ENCODE measurements at places on chromosomes 2 and 18.

DNA sequence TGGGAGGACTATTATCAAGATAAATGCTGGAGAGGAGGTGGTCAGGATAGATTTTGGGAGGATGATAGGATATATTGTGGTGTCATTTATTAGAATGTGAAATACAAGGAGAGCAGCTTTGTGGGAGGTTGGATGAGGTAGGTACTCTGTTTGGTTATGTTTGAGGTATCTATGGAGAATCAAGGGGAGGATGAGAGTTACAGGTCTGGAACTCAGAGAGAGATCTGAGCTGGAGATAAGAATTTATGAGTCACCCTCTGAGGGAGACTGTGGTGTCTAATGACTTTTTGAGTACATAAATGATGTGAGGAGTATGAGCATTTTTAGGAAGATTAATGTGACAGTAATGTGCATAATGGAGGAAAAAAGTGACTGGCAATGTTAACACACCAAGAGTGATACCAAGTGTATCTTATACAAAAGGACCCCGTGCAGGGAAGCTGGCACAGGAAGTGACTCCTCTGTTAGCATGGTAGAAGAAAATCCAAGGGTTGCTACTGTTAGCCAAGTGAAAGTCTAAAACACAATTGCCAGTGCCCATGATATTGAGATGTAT is 48.2 kb downstream of the CRIM1 start:
- peak; percentile 40 for DNase-seq

GRCh38 chr2:77086051-77086450 is 436.1 kb downstream of the LRRTM4 start:
- DNase-seq: no peak

GRCh38 chr2:202278944-202279343 is 13.4 kb downstream of the NOP58 start:
- DNase-seq: no peak

DNA sequence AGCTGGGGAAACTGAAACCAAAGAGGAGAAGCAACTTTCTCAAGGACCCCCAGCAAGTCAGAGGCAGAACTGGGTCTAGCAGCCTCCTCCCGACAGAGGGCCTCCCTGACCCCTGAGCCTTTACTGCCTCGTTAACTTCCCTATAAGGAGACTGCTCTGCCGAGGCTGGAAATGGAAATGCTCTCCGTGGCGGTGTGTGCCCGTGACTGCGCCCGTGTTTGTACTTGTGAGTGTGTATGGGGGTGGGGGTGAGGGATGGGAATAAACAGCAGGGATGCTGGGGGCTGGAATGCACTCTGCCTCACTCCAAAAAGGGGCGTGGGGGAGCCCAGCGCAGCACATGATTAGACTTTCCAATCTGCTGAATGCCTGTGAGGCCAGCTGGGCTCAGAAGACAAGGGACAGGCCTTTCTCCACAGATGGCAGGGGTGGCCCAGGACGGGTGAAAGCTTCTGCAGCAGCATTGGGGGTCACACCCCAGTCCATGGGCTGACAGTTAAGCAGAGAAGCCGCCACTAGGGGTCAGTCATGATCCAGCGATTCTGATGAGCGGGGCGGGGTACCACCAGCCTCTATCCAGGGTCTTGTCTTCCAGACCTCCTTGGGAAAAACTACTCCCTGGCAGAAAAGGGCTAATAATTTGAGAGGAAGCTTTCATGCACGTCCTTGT is 26.8 kb downstream of the MPHOSPH10 start:
- peak; percentile 24 for DNase-seq

- no peak for DNase-seq
These were observed 150.2 kb upstream of the SATB2 start for GRCh38 chr2:199607914-199608313.

DNA sequence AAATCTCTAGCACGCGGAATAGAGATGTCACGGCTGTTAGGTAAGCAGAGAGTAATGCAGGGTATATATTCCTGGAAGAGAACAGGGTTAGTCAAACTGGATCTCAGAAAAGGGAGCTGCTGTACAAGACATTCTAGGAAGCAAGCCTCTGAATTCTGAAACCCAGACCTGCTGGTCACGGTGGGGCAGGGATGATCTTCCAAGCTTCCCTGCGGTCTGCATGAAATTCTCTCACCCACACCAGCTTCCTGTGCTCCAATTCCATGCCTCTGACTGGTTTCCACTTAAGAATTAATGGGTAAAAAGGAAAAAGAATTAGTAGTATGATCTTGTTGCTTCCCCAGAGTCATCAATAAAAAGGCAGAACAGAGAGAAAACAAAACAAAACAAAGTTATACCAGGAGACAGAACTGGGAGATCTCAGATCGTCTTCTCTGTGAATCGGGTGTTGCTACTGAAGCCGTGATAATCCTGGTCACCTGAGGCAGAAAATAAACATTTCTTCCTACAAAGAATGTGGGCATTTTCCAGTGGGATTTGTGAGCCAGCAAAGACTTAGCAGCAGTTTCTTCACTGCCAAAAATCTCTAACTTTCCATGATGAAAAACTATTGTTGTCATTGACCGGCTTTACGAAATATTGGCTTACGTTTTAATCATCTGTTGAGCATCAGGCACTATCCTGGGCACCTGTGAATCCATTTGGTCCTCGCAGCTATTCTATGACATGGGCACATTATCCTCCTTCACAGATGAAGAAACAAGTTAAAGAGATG is 5.3 kb upstream of the CYP27C1 start:
- DNase-seq: no peak

DNA sequence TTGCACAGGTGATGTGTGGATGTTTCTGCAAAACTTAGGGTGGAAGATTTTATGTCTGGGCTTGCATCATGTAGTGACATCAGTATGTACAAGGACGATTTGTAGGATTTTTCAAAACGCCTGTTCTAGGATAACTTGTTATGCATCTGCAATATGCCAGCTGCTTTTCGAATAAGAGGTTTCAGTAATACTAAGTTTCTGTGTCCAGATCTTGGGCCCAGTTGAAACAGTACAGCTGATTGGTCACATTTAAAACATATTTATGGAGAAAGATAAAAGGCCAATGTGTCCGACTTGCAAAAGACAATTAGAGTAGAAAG is 1.2 kb downstream of the PTPN4 start:
- DNase-seq: no peak

- DNase-seq: no peak
These were observed 569.3 kb downstream of the TNS1 start for GRCh38 chr2:217433522-217433921.

- DNase-seq: no peak
These were observed 12.4 kb downstream of the ASAP2 start for GRCh38 chr2:9219027-9219445.

DNA sequence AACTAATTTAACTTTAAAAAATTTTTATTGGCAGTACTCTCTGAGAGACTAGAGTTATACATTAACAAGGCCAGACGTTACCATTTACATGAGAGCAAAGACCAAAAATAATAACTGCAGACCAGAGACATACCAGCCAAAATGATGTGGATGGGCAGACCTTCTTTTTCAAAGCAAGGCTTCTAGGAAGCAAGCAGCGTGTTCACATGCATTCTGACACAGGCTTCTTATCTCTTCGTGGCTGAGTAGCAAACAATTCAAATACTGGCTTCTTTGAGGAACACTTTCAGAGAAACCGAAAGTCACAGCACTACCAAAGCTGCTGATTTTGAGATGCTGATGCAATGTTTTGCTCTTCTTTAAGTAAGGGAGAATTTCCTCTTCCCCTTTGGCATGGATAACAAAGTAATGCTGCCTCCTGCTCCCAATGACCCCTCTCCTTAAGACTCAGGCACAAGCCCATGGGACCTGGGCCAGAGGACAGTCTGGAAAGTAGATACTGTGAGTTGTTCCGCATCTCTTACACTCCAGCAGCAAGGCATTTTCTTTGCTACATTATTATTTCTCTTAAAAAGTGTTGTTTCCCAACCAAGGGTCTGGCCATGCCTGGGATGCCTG is 181.9 kb downstream of the MREG start:
- no peak for DNase-seq

DNA sequence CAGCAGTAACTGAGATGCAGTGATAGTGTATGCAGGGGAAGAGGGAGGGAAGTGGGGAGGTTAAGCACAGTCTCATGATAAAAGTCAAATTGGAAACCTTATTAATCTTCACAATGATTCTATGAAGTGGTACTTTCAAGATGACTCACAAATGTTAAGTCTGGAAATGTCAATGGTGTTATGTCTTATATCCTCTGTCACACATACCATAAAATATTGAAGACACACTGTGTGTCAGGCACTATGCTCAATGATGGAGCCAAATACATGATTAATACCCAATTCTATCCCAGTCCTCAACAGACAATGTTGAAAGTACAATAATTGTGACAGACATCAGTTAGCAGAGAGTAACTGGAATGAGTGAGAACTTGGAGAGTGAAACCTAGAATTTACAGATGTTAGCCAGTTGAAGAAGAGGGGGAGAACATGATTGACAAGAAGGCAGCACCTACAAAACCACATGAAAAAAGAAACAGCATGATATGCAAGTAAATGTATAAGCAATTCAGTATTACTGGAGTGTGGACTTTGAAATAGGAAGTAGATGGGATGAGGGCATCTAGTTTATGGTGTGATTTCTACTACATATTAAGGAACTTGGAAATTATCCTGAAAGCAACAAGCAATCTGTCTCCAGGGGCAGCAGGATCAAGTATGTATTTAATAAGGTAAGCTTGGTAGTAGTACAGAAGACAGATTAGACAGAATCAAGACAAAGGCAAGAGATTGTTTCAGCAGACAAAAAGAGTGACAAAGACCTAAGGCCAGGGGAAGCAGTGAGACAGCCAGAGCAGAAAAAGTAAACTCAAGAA is 107.6 kb downstream of the STRN start:
- DNase-seq: no peak

DNA sequence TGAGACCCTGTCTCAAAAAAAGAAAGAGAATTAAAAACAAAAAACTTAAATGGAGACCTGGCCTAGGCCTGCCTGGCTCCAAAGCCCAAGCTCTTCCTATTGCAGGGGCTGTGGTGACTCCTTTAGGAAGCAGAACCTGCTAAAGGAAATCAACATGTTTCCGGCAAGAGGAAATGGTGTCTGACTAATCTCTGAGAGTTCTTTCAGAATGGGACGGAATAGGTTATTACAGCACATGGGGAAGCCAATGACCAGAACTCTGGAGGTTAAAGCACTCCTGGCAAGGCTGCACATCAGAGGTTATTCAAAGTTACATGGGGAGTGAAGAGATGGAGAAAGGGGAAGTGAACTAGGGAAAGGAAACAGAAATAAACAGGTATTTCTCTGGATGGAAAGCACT is 21.4 kb downstream of the KIF3C start:
- DNase-seq: no peak

DNA sequence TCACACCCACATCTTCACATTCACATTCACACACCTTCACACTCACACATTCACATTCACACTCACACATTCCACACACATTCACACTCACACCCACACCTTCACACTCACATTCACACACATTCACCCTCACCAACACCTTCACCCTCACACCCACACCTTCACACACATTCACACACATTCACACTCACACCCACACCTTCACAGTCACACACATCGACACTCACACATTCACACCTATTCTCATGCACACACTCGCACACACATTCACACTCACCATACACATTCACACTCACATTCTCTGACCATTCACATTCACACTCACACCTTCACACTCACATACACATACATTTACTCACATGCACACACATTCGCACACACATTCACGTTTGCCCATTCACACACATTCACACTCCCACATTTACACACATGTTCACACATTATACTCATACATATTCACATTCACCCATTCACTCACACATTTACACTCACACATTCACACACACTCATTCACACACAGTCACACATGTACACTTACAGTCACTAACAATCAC is 62.7 kb downstream of the BIN1 start:
- DNase-seq: no peak

- no peak for DNase-seq
These were observed 202.4 kb downstream of the FHOD3 start for GRCh38 chr18:36499938-36500337.

GRCh38 chr2:74507926-74508520 is 528 bp upstream of the PCGF1 start:
- DNase-seq: no peak

GRCh38 chr18:25827961-25828561 is 262.4 kb downstream of the SS18 start:
- DNase-seq: no peak

DNA sequence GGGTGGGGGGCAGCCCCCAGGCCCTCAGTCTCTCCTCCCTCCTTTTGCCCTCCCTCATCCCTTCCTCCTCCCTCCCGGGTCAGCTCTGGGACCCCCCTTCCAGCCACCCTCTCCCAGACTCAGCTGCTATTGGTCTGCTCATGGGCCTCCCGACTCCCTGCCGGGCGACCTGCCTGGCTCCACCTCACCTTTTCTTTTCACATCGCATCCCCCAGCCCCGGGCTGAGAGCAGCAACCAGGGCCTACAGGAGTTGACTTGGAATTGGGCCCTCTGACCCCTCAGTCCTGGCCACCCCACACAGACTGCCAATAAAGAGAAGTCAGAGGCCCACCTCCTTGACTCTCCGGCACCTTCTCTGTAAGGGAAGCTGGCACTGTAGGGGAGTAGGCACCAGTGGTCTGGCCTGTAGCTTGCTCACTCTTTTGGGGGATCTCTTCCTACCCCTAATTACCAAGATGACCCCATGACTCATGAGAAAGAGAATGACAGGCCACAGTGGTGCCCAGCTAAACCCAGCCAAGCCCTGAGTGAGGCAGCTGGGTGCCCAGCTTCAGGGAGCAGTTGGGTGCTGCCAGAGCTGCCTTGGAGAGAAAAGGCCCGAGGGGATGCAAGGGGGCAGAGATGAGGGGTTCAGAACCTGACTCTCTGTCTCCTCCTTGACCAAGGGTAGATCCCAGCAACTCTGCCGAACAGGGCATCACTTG is 2.0 kb upstream of the ECEL1 start:
- DNase-seq: no peak

GRCh38 chr2:159891917-159892730 is 94.1 kb upstream of the CD302 start:
- no peak for DNase-seq

GRCh38 chr2:237982039-237982725 is 15.4 kb downstream of the UBE2F start:
- no peak for DNase-seq

GRCh38 chr18:8912348-8913326 is 189.9 kb upstream of the NDUFV2 start:
- DNase-seq: no peak

GRCh38 chr2:16661526-16661925 is 4.1 kb downstream of the CYRIA start:
- DNase-seq: no peak

- no peak for DNase-seq
These were observed 17.2 kb upstream of the ASXL3 start for GRCh38 chr18:33560686-33561370.

DNA sequence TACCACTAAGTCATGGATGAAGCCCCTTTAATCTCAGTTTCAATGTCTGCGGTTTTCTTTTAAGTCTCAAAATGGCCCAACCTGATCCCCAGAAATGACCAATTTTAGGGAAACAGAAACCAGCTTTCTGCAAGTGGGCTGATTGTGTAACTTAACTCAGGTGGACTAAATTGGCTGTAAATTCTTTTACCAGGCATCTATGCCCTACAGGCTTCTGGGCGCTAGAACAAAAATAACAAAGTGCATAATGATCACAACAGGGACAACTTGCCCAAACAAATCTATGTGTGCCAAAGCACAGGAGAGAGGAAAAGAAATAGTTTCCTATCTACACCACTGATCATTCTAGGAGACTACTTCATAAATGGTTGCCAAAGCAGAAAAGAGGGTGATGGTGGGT is 112.3 kb upstream of the SETBP1 start:
- no peak for DNase-seq

GRCh38 chr2:207663870-207664545 is 38.8 kb upstream of the METTL21A start:
- no peak for DNase-seq

All from T-helper 1 cell (primary cell).